Neural progenitor cell (in vitro differentiated cells): ENCODE measurements at places on chromosomes 11 and 22. TPM values are rescaled to one million over a fixed set of nuclear protein-coding genes. Genes with fewer than 3 reads are reported as not detected.

DNA sequence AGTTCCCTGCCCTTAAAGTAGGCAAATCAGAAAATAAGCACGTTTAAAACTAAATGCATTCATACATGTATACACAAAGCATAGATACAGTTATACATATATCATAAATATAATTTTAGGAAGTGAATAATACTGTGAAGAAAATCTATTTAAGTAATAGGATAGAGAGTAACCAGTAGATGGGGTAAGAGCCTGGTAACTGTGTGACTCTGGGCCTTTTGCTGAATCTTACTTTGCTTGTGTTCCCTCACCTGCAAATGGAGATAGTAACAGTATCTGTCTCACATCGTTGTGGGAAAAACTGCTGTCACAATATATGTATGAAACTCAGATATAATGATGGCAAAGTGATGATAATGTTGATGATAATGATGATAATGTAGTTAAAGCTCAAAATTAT, 29.9 kb downstream of the MS4A2 start:
- H3K4me1 ChIP-seq = peaks cover 8% of the 10 kb centered on the region
- no peak overlapping the region for H3K4me3 ChIP-seq
- DNase-seq = no peak

- no peak overlapping the region for H3K4me3 ChIP-seq
- peaks cover 26% of the 10 kb centered on the region for H3K4me1 ChIP-seq
- H3K36me3 ChIP-seq = no peaks in the 10 kb centered on the region
These were observed 18.5 kb upstream of the FEZ1 start for GRCh38 chr11:125514336-125515101.

Gene PTGDR2
- 0.06 TPM in 1 of 2 replicates, not detected in the other for total RNA-seq

DNA sequence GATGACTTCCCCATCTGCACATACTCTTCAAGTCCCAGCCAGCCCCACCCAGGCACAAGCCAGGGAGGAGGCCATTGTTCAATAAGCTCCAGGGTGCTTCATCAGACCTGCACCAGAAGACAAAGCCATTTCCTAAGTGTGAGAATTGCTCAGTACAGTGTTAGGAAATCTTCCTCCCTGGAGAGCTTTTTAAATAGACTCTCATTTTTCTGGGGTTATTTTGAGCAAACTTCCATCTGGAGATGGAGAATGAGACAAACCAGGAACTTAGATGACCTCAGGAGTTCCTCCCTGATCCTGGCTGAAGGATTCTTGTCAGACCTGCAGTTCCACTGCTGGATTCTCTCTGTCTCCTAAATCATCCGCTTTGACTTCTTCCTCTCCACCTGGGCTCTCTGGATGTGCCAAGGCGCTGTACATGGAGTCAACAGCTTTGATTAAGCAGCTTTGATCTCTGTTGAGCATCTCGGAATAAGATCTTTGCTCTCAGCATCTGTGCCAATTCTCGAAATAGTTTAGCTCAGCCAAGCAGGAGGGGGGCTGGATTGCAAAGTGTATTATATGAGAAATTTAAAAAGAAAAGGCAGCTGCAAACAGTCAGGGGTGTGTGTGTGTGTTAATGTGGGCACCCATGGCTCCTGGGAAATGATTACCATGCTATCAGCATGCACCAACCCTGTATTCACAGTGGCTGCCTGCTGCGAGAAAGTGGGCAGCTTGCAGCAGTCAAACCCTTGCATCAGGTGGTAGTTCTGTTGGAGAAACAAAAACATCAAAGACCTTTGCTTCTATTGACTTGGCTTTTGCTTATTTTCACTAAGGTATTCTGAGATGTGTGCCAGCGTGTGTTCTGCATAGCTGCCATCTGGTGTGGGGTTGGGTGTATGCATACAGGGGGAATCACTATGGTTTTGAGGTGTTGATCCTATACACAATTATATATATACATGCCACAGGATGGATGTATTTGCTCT, 70.2 kb upstream of the NAV2 start:
- no peaks in the 10 kb centered on the region for H3K36me3 ChIP-seq
- no peak for DNase-seq
- no peak overlapping the region for H3K4me3 ChIP-seq
- no peaks in the 10 kb centered on the region for H3K27me3 ChIP-seq
- no peak overlapping the region for H3K27ac ChIP-seq

DNA sequence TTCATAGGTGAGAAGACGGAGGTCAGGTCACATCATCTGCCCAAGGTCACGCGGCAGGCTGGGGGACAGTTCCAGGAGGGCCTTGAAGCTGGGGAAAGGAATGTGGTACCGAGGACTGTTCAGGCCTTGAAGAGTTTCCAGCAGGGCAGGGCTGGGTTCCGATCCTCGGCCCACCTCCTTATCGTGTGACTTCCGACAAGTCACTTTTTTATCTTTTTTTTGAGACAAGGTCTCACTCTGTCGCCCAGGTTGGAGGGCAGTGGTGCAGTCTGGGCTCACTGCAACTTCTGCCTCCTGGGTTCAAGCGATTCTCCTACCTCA, 623 bp downstream of the NDUFS8 start:
- H3K27me3 ChIP-seq = no peaks in the 10 kb centered on the region
- H3K4me1 ChIP-seq = peaks cover 12% of the 10 kb centered on the region
- DNase-seq = no peak
- H3K36me3 ChIP-seq = no peaks in the 10 kb centered on the region

GRCh38 chr11:26095340-26095739, 236.6 kb upstream of the ANO3 start:
- no peaks in the 10 kb centered on the region for H3K36me3 ChIP-seq
- peaks cover 5% of the 10 kb centered on the region for H3K4me1 ChIP-seq
- no peak for DNase-seq
- no peaks in the 10 kb centered on the region for H3K27me3 ChIP-seq
- no peak overlapping the region for H3K27ac ChIP-seq

- H3K4me3 ChIP-seq = no peak overlapping the region
- H3K27me3 ChIP-seq = no peaks in the 10 kb centered on the region
- H3K4me1 ChIP-seq = peaks cover 15% of the 10 kb centered on the region
- no peak overlapping the region for H3K27ac ChIP-seq
- no peaks in the 10 kb centered on the region for H3K36me3 ChIP-seq
- no peak for DNase-seq
These were observed 69.2 kb downstream of the CCDC34 start for GRCh38 chr11:27293515-27294417.

GRCh38 chr11:889257-889656, 21.4 kb downstream of the CHID1 start:
- peaks cover 13% of the 10 kb centered on the region for H3K4me1 ChIP-seq

- no peak overlapping the region for H3K4me3 ChIP-seq
- no peaks in the 10 kb centered on the region for H3K27me3 ChIP-seq
- peaks cover 50% of the 10 kb centered on the region for H3K4me1 ChIP-seq
- H3K27ac ChIP-seq = no peak overlapping the region
- H3K36me3 ChIP-seq = no peaks in the 10 kb centered on the region
- no peak for DNase-seq
These were observed 55.9 kb upstream of the CCDC188 start for GRCh38 chr22:20206709-20207215.

GRCh38 chr11:46334211-46334610, 13.1 kb upstream of the DGKZ start:
- peaks cover 39% of the 10 kb centered on the region for H3K27me3 ChIP-seq
- H3K4me1 ChIP-seq = peaks cover 61% of the 10 kb centered on the region
- H3K36me3 ChIP-seq = no peaks in the 10 kb centered on the region
- no peak for DNase-seq

DNA sequence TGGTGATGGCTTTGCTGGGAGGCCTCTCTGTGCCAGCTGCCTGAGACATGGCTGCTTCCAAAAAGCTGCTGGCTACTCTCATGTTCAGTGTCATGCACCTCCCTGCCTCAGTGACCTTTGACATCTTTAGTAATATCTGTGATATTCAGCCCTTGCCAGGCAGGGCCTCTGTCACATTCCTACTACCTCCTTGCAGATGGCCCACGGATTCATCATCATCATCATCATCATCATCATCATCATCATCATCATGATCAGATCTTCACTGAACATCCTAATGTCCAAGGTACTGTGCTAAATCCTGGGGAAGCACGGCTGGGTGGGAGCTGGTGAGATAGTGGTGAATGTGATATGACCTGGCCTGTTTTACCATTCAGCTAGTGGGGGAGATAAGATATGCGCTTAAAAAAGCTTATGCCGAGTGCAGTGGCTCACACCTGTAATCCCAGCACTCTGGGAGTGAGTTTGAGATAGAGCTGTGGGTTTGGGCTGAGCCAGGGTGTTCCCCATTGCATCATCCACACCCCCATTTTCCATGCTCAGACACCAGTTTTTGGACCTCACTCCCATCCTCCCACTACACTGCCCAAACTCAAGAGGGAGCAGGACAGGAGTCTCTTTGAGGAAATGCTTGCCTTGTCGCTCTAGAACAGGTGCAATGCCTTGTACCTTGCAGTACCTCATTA, 17.1 kb upstream of the TMPRSS13 start:
- no peaks in the 10 kb centered on the region for H3K27me3 ChIP-seq
- DNase-seq = no peak

GRCh38 chr22:28332410-28332809, 347.2 kb downstream of the TTC28 start:
- no peaks in the 10 kb centered on the region for H3K27me3 ChIP-seq
- no peaks in the 10 kb centered on the region for H3K4me1 ChIP-seq

DNA sequence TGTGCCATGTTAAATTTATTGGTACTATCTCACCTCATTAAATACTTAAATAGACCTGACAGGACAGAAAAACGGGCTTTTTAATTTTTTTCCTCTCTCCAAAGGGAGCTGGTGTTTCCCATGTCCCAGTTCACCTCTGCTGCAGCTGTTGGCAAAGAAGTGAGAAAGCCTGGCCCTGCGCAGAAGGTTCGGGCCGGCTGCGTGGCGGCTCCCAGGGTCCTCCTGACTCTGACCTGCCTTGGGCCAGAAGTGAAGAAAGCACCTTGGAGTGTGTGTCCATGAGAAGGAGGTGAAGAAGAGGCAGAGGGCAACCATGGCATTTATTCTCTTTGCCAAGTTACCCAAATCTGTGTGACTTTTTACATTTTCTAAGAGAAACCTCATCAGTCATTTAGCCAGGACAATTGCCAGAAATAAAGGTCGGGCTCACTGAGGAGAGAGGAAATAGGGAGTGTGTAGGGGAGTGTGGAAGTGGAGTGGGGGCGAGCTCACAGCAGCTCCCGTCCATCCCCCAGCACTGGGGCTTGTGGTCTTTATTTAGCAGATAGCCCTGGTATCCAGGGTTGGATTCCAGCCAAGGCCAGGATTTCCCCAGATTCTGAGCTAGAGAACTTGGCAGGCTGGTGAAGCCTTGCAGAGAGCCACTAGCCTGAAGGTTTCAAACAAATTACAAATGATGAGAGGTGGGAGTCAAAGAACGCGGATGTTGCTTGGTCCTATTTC, 102.4 kb upstream of the CADM1 start:
- H3K4me1 ChIP-seq = peaks cover 9% of the 10 kb centered on the region
- no peak overlapping the region for H3K27ac ChIP-seq
- H3K27me3 ChIP-seq = no peaks in the 10 kb centered on the region
- no peaks in the 10 kb centered on the region for H3K36me3 ChIP-seq
- no peak for DNase-seq
- H3K4me3 ChIP-seq = no peak overlapping the region

DNA sequence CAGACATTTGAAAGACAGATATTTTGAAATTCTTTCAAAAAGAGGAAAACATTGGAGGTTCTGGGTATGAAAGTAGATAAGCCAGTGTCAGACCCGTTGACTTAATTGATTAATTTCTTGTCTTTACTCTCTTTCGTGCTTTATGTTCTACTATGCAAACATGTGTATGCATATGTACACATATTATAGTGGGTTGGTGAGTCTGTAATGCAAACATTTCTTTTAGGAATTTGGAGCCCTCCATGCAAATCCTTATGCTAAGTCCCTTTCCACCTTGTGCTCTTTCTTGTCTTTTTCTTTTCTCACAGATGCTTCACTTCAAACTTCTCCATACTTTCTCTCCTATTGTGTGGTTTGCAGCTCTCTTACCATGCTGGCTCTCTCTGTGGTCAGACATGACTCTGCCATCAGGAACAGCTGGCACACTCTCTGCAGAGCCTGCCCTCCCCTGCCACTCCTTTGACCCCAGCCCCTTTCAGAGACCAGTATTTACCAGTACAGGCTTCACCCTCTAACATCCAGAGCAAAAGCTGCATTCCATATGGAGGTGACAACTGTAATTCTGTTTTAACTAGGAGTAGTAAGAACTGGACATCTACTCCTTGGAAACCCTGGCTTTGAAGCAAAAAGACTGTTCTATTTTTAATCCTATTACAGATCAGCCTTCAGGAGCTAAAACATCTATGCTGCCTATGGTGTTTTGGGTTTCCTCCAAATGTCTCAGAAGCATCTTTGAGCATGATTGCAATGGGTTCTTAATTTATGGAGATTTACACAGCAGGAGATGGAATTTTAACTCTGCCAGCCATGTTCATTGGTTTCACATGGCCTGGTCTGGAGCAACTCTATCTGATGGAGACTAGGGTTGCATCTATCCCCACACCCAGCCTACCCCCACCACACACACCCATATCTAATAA, 386.9 kb upstream of the FAT3 start:
- H3K36me3 ChIP-seq = no peaks in the 10 kb centered on the region
- H3K4me1 ChIP-seq = no peaks in the 10 kb centered on the region
- H3K27me3 ChIP-seq = no peaks in the 10 kb centered on the region
- H3K4me3 ChIP-seq = no peak overlapping the region
- no peak overlapping the region for H3K27ac ChIP-seq

DNA sequence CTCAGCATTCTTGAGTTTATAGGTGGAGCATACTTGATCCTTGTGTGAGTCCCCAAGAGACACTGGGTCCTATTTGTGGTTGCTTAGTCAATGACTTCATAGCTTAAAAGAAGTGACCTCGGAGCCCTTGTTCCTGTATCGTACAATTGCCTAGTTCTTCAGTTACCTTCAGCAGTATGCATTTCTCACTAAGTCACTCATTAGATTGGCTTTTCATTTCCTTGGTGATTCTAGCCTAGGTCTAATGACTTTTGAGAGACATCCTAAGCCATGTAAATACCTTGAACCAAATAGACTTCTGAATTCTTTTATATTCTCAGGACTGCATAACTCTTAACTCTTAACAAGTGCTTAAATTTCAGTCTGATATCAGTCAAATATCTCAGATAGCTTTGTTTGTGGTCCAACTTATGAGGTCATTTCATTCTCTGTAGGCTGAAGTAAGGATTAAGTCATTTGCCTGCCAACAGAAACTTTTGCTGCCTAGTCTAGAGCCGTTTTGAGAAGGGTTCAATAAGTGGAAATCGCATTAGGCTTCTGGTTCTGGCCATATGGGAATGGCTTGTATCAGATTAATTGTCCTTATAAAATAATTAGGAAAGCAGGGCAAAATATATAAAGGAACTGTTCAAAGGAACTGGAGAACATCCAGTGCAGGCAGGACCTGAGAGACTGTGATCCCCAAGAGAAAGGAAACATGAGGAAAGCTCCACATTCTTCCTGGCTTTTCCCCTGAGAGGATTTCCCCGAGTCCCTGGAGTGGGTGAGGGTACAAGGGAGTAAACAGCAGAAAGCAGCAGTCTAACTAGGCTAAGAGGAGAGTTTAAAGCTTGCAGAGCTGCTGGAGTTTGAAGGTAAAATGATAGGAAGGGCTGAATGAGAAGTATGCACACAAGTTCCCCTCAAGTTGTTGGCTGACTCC, 39.9 kb downstream of the TRAF6 start:
- H3K27me3 ChIP-seq = no peaks in the 10 kb centered on the region
- no peak overlapping the region for H3K4me3 ChIP-seq
- no peak for DNase-seq
- H3K4me1 ChIP-seq = peaks cover 16% of the 10 kb centered on the region

GRCh38 chr22:48701296-48702030, 1126.2 kb downstream of the BRD1 start:
- peaks cover 28% of the 10 kb centered on the region for H3K4me1 ChIP-seq
- no peak overlapping the region for H3K27ac ChIP-seq
- H3K27me3 ChIP-seq = no peaks in the 10 kb centered on the region
- no peak overlapping the region for H3K4me3 ChIP-seq
- peak; percentile 19 for DNase-seq

GRCh38 chr11:105034813-105035620, at the start of gene CASP1:
CASP1 (minus strand) TSS chr11:105035144; CDS start chr11:105035113, 31 bp downstream.
- no peak for DNase-seq
- H3K27me3 ChIP-seq = no peaks in the 10 kb centered on the region
- no peak within 1 kb of the TSS for H3K4me3 ChIP-seq
- H3K4me1 ChIP-seq = no peaks in the 10 kb centered on the region
- no peaks in the 10 kb centered on the region for H3K36me3 ChIP-seq
- H3K27ac ChIP-seq = no peak within 1 kb of the TSS
